ENCODE measurements at places on chromosomes 4 and X.

DNA sequence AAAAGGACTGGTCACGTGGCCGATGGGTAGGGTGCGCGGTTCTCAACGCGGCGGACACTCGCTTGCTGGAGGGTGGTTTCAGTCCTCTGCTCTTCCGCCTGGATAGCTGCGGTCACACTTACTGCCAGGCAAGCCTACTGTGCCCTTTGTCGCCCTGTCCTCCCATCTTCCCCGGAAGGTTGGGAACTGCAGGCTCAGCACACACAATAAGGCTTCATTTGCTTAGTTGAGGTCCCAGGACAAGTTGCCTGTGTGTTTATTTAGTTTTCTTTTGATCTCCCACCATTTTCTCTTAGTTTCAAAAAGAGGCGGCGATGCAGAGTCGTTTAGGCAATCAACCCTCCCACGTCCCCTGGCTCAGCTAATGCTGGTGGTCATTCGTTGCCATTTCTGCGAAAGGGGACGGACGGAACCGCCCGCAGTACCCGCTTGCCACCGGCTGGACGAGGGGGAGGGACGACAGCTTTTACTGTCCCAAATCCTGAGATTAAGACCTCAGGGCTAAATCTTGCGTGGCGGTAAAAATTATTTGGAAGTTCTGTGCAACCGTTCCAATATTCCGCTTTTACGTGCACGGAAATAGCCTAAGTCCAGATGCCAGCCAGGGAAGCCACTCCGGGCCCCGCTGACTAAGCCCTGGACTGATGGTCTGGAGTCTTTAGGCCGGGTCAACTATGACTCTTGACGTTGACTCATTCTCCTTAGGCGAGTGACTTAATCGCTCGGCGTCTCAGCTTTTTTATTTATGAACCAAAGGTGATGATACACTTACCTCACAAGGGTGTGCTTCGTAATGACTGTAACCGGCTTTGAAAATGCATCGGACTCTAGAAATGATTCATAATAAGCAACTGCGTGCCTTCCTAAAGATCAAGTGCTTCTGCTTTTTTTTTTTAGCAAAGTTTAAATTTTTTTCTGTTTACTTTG, 671 bp upstream of the EIF4E start:
- DNase-seq: peak; percentile 46

DNA sequence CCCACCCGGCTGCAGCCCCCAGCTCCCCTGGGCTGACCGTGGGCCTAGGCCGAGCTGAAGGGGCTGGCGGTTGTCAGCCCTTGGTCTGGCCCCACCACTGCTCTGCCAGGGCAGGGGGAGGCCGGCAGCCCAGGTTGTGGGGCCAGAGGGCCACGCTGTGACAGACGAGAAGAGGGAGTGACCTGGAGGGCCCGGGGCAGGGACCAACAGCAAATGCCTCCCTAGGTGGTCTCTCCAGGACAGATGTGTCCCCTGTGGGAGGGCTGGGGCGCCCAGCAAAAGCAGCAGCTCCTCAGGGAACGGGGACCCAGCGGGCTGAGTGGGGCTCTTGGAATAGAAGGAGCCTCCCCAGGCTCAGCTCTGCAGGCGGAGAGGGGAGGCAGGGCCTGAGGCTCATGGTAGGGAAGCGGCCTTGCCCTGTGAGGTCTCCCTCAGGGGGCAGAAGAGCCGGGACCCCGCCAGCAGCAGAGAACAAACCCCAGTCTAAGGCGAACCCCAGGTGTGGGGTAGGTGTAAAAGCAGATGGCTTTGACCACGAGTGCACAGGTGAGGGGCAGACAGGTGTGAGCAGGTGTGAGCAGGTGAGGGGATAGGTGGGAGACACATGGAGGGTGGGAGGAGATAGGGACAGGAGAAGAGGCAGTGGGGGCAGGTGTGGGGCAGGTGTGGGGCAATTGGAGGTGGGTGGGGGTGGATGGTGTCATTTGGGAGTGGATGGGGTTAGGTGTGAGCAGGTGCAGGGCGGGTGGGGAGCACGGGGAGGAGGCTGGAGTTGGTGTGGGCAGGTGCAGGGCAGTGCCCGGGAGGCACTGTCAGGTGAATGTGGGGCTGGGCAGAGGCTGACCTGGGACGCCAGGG, 34.1 kb upstream of the SPON2 start:
- DNase-seq: no peak

DNA sequence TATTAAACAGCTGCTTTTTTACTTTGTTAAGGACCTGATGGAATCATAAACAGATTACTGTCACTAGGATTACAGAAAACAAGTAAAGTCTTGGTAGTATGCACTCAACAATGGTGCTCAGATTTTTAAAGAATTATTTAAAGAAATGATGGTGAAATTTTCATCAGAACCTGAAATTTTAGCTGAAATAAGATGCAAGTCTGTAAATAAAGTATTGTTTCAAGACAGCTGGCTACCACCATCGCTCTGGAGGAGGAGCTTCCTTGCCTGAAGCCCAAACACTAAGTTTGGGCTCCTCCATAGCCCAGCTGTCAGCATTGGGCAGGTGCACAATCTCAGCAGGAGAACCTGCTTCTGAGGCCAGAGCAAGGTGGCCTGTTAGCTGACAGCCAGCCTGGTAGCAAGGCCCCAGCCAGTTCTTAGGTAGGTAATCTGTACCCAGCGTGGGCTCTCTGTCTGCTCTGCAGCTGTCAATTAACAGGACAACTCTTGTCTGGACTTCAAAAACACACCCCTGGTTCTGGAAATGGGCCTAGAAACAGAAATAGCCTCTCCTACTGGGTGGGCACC, 4.6 kb downstream of the GAB1 start:
- no peak for DNase-seq

DNA sequence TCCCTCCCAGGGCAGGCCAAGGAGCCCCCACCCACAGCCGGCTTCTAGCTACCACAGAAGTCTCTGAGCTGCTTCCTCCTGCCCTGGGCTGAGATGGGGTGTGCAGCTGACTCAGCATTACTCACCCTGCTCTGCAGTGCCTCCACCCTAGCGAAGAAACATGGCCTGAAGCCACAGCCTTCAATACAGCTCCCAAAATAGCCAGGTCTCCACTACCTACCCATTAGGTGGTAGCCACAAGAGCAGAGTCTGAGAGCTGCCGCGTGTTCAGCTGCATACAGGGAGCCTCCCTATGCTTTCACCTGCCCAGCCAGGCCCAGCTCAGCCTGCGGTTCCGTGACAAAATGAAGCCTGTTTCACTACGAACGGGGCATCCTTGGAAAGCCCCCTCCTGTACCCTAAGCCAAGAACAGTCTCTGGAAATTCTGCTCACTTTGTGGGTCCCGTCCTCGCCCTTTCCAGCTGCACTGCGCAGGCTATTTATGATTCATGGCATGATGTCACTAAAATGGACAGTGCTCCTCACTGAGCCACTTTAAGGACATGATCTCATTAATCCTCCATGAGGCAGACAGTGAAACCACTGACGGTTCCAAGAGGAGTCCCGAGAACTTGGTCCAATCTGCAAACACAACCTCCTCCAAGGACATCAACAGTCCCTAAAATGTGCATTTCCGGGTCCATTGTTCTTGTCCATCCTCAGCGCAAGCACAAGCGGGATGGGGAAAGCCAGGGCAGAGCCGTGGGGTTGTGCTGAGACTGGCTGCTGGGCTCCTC, 20.2 kb downstream of the WDR1 start:
- DNase-seq: peak; percentile 80

GRCh38 chrX:102067966-102068723, 57.3 kb upstream of the TCEAL2 start:
- DNase-seq: peak; percentile 35

- DNase-seq: no peak
Measured at GRCh38 chr4:127344071-127344470, 288.7 kb upstream of the INTU start.

DNA sequence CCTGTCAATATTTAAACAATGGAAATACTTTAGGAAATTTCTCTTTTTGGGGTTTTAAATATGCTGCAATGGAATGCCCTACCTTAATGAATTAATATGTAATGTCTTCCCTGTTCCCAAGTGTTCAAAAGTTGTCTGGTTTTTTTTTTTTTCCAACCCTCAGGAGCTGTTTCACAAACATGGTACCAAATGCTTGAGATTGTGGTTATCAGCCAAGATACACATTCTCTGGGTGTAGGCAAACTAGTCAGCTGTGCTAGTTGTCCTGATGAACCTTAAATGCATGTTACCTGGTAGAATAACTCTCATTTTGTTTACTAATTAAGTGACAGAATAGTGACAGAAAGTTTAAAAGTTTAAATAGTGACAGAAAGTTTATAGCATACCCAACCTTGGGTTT, 50.7 kb downstream of the FHL1 start:
- no peak for DNase-seq

- DNase-seq: no peak
Measured at GRCh38 chr4:126081336-126081735, 766.6 kb downstream of the FAT4 start.

- DNase-seq: no peak
Measured at GRCh38 chr4:8940792-8941491, 69.3 kb upstream of the HMX1 start.

GRCh38 chr4:186823989-186824388, 100.3 kb upstream of the FAT1 start:
- no peak for DNase-seq

DNA sequence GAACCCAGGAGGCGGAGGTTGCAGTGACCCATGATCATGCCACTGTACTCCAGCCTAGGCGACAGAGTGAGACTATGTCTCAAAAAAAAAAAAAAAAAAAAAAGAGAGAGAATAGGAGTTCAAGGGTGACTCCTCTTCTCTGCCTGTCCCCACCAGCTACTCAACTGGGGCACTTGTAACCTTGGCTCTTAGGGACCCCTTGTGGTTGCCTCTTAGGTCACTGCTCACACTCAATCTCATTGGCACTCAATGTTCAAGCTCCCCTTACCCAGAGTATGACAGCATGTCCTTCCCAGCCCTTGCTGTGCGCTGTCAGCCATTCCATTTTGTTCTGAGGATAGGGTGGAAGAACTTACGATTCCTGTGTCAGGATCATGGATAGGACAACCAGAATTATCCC, 82.4 kb upstream of the BEND4 start:
- DNase-seq: no peak

DNA sequence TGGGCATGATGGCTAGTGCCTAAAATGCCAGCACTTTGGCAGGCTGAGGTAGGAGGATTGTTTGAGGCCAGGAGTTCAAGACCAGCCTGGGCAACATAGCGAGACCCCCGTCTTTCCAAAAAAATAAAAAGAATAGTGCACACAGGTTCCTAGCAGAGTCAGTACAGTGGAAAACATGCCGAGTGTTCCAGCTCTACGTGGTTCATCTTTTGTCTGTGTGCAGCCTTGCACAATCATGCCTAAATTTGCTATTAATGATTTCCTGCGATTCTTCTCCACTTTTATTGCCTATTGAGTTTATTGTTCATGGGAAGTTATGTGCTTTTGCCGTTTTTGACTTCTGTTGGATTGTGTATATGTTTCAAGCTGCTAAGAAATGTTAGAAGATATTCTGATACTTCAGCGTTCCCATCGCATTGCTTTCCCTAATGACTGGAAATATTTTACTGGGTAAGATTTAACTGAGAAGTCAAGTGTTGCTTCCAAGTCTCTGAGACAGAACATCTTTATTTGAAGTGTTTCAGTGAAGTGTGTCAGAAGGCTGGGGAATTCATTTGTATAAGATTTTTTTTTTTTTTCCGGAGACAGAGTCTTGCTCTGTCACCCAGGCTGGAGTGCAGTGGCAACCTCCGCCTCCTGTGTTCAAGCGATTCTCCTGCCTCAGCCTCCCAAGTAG, 11.3 kb downstream of the DOCK11 start:
- no peak for DNase-seq

DNA sequence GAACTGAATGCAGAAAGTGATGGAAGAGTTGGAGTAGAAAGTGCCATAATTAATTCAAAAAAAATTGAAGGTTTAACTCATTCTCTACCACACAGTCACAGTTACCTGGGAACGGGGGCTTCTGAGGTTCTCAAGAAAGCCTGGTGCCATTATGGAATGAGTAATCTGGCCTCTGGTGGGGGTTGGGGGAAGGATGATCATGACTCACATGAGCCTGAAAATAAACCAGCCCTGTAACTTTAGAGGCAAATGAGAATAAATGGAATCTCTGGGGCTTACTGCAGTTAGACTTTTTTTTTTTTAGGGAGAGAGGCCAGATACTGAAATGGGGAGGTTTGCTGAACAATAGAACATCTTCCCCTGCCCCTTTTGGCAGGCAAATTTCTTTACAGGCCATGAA, 55.3 kb downstream of the SOD3 start:
- no peak for DNase-seq

DNA sequence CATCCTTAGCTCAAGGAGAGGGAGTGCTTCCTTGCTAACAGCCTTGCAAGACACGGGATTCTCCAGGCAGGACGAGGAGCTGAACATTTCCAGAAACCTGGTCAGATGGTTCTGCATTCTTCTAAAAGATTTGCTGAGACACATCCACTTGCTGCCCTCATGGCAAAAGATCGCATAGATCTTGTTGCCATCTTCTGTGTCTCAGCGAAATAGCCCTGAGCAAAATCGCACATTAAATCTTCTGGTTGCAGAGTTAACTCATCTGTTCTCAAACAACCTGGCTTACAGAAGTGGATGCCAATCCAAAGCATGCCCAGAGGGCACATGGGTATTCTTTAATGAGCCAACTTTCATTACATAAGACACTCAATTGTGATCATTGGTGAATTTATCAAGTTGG, 167.5 kb downstream of the PRKX start:
- no peak for DNase-seq

DNA sequence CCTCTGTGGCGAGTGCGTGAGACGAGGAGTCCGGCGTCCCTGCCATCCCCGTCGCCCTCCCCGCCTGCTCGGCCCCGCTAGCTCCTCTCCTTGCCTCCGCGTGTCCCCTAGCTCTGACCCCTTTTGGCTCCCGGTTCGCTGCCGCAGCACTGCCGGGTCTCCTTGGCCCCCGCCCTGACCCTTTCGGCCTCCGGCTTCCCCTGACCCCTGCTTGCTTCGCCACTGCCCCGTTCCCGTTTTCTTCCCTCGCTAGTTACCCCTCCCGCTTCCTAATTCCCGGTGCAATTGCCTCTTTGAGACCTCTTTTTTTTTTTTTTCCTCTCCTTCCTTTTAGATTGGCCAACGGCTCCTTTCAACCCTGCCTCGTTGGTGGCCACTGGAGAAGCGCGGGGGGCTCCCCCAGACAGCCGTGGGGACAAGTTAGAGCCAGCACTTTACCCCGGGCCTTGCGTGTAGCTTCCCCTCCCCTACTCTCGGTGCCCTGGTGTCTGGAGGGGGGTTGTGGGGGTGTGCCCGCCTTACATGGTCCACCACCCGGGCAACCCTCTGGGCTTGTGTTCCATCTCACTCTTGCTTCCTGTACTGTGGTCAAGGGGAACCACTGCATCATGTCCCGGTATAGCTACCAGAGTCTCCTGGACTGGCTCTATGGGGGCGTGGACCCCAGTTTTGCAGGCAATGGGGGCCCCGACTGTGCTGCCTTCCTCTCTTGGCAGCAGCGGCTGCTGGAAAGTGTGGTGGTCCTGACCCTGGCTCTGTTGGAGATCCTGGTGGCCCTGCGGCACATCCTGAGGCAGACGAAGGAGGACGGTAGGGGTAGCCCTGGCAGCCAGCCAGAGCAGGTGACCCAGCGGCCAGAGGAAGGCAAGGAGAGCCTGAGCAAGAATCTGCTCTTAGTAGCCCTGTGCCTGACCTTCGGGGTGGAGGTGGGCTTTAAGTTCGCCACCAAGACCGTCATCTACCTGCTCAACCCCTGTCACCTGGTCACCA, 548 bp downstream of the TMEM164 start:
- no peak for DNase-seq

Data from activated CD4-positive, alpha-beta T cell treated with anti-CD3 and anti-CD28 coated beads for 4 hours (primary cell).